ENCODE measurements at places on chromosomes 5 and 9.

GRCh38 chr5:72842816-72843215, 26.4 kb downstream of the TNPO1 start:
- peak; percentile 16 for DNase-seq

DNA sequence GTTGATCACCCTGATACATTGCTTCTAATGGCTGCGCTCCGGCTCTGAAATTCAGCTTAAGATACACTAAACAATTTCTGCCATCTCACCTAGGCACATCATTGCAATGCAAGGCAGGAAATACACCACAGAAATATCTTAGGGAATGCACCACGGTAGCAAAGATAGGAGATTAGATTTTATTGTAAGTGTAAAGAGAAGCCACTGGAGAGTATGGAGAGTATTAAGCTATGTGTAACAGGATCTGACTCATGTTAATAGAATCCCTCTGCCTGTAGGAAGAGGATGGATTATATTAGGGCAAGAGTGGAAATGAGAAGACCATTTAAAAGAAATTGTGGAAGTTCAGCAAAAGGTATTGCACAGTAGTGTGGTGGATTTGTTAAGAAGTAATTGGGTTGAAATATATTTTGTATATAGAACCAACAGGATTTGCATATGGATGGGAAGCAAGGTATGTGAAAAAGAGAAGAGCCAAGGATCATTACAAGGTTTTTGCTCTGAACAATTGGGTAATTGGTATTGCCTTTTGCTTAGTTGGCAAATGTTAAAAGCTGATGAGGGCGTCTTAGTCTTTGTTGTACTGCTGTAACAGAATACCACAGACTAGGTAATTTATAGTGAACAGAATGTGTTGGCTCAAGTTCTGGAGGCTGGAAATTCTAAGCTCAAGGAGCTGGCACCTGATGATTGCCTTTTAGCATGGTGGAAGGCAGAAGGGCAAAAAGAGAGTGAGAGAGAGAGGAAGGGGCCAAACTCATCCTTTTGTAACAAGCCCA, 636.1 kb downstream of the PSAT1 start:
- peak; percentile 22 for DNase-seq

DNA sequence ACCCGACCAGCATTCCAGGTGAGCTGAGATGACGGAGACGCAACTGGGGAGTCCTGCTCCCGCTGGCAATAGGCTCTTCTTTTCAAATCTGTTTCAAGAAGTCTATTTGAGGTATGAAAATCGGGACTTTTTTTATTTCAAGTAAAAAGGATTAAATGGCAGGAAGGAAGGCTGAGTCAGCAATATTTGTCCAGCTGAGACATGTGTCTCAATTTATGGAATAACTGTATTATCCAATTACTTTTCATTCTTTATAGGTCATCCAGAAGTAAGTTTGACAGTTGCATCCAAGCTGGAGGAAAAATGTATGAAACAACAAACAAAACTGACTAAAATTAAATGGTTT, 221.1 kb downstream of the NR2F1-AS1 start:
- DNase-seq, result no peak

DNA sequence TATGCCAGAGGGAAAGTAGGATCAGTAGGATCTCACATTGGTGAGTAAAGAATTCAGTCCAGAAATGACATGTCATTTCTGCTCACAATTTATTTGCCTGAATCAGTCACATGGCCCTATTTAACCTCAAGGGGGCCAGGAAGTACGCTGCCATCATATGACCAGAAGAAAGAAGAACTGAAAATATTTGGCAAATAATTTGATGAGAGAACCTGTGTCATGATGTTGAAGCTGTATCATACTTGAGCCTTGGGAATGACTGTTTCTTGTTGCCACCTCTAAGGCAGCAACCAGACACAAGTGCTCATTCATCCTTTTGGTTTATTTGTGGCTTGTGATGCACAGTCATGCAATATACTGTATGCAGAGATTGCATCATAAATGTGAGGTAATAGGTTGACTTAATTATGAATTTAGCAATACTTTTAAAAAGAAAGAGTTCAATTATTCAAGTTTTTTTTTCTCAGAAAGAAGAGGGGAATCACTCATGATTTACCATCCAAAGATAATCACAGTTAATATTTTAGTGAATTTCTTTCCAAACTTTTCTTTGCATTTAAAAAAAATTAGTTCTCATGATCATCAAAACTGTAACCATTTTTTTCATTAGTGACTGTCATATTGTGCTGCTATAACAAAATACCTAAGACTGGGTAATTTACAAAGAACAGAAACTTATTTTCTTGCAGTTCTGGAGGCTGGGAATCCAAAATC, 8.2 kb upstream of the ZFYVE16 start:
- DNase-seq, result no peak

DNA sequence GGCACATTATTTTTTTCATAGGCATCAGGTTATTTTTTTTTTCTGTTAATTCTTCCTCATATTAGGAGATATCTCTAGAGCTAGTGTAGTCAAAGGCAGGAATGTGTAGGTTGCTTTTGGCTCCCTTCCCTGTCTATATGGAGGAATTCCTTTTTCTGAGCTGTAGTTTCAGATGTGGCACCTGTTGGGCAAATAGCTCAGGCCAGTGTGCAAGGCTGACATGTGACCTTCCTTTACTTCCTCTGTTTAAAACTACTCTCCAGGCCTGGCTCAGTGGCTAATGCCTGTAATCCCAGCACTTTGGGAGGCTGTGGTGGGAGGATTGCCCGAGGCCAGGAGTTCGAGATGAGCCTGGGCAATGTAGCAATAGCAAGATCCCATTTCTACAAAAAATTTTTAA, 40.5 kb upstream of the KIAA1958 start:
- no peak for DNase-seq

DNA sequence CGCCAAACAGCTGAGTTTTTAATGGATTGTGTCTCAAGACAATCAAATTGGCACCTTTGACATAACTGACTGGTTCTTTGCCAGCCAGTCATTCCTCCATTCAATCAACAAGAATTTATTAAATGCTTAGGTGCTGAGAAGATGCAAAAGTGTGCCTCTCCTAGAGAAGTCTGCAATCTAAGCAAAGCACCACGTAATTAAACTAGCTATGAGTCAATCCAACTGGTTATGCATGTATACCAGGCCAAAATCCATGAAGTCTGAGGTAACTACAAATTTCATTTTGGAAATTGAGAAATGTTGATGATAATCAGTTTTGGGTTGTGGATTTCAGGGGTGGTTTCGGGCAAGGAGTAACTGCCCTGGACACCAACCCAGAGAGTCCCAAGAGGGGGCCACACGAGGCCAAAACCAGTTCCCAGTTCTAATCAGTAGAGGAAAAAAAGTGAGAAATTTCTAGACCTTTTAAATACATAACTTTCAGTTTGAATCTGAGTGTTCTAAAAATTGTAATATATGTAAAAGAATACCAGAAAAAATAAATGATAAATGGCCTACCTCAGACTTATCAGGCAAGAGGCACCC, 92.6 kb downstream of the EFNA5 start:
- DNase-seq, result no peak

DNA sequence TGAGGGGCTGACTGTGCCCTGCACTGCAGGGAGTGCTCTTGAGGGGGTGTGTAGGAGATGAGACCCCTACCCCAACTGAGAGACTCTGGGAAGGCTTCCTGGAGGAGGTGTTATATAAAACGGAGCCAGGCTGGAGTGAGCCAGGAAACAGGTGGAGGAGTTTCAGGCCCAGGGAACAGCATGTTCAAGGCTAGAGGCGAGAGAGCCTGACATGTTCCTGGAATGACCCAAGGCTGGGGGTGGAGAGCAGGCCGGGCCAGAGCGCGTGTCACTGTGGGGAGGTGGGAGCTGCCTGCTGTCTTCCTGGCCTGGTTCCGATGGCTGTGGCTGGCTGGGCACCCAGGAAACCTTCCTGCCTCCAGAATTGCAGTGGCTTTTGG, 48.7 kb downstream of the RXRA start:
- no peak for DNase-seq

GRCh38 chr5:163826201-163826600, 320.8 kb downstream of the MAT2B start:
- no peak for DNase-seq

GRCh38 chr5:110918683-110919082, 152.8 kb upstream of the TSLP start:
- no peak for DNase-seq

DNA sequence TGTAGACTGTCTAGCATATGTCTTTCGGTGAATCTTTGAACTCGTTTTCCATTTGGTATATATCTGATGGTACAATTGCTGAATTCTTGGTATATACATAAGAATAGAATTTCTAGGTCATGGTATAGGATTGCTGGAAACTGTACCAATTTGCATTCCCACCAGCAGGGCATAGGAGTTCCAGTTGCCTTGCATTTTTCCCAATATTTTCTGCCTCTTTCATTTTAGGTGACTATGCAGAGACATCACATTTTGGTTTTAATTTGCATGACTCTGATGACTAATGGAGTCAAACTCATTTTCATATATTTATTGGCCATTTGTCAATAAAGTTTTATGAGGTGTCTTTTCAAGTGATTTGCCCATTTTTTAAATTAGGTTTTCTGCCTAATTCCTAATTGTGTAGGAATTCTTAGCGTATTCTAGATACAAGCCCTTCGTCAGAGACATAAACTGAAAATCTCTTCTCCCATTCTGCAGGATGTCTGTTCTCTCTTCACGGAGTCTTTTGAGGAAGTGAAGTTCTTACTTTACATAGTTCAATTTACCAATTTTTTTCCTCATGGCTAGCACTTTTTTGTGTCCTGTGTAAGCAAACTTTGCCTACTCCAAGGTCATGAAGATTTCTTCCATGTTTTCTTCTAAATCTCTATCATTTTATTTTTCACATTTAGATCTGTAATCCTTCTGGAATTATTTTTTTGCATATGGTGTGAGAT, 28.9 kb upstream of the PDCD1LG2 start:
- no peak for DNase-seq

DNA sequence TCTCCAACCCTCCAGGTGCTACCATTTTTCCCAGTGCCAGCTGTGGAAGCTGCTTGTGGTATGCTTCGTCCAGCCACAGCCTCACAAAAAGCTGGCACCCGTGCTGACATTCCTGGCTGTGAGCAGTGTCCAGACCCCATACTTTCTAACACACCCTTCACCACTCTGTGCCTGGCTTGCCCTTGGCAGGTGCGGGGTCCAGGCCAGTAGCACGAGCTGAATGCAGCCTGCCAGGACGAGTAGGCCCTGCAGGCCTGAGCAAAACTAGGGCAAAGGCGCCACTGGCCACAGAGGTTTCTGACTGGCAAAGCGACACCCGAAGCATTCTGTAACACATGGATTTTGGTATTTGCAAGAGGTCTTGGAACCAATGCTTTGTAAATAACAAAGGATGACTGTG, 26.0 kb upstream of the GHR start:
- DNase-seq, result no peak

Data from NCI-H69 (cell line).